ENCODE measurements at places on chromosomes 7 and 10.

- no peak for DNase-seq
These were observed 21.4 kb downstream of the SLF2 start for GRCh38 chr10:100934084-100934659.

DNA sequence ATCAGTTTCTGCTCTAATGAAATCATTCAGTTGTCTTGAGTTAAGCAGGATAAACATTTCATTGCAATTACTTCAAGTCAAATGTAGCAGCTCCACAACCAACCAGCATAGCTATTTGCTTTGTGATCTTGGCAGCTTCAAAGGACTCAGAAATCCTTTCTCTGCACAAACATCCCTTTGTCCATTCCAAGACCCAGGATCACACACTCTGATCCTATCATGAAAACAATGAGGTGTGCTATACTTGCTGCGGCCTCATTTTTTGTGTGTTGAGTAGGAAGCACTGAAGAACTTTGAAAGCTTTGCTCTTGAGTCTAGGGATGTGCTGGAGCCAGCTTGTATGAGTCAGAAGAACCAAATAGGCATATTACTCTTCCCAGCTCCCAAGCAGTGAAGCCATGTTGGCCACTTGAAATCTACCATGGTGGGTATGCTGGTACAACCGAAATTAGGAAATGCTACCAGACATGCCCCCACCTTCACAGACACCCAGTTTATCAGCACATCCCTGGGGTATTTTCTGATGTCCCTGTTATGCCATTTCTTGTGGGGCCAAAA is 199.4 kb upstream of the PRSS58 start:
- no peak for DNase-seq

DNA sequence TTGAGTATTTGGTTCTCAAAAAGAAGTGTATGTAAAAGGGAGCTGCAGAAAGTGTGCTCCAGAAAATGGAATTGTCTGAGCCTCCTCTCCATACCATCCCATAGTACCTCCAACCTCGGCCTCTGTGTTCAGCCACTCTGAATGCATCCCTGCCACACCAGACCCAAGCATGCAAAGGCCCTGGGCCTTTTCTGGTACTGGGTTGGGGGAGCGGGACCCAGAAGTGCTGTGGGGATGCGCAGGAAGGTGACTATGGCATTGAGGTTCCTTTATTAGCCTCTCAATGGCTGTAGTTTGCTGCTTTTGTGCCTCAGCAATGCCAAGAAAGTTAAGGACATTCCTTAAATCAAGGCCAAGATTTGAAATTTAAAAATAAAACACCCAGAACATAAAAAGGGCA is 2.1 kb upstream of the KCNMA1 start:
- DNase-seq, result no peak

DNA sequence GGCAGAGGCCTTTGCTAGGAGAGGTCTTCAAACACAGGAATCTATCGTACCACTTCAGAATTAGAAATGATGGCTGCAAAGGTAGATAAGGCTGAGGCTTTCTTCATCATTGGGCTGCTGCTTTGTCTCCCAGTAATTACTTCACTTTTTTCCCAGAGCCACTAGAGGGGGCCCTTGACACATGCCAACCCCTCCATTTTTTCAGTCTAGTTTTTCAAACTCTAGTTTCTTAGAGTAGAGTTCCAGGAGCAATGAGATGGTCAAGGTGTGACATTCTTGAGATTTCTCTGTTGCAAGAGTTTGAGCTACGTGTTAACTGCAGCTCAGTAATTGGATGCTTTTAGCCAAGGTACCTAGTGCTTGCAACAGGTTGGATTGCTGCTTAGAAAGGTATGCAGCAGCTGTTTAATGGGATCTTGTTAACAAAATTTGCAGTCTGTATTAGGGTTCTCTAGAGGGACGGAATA is 33.8 kb upstream of the RBM20 start:
- peak; percentile 29 for DNase-seq

- DNase-seq, result no peak
These were observed 44.0 kb downstream of the VWA2 start for GRCh38 chr10:114283091-114283490.

DNA sequence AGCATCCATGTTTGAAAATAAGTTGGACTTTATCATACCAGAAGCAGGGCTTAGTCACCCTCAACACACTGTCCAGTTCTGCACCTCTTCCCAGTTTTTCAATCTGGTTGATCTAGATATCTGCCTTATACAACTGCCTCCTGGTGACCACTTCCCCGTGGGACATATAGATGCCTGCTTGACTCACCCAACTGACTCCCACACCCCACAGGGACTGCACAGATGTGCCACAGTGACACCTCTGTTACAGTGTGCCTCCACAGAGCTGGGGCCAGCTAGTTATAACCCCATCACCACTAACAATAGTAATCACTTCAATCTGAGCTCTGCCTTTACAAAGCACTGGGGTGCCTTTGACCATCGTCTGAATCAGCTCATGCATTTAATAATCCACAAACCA is 82.6 kb upstream of the AOAH start:
- DNase-seq, result no peak

DNA sequence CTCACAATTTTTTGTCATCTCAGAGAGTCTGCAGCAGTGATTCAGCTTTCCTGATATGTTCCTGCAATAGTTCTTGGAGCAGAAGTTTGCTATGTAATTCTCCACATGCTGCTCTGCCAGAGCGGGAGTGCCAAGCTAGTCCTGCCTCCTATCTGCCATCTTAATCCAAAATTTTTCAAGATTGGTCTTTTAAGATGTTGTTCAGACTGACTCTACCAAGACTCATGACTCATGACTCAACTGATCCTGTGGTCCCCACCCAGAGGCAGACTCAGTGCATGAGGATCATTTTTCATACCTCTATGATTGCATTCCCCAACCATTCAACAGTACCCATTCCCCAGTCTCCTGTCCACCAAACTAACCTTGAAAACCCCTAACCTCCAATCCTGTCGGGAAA is 470.8 kb downstream of the INHBA start:
- DNase-seq, result no peak

- DNase-seq, result no peak
These were observed 8.6 kb upstream of the CCDC7 start for GRCh38 chr10:32437334-32437733.

GRCh38 chr7:134954197-134955082 is 31.9 kb upstream of the AGBL3 start:
- DNase-seq, result no peak

All from stimulated activated CD4-positive, alpha-beta T cell treated with anti-CD3 and anti-CD28 coated beads, Interleukin-1b, Interleukin-23, amount 100 ng/mL, for 1 hour (primary cell).